T-helper 9 cell (primary cell): ENCODE measurements at places on chromosomes 4 and X.

- no peak for DNase-seq
Measured at GRCh38 chrX:31128855-31129254, 57.0 kb upstream of the FTHL17 start.

DNA sequence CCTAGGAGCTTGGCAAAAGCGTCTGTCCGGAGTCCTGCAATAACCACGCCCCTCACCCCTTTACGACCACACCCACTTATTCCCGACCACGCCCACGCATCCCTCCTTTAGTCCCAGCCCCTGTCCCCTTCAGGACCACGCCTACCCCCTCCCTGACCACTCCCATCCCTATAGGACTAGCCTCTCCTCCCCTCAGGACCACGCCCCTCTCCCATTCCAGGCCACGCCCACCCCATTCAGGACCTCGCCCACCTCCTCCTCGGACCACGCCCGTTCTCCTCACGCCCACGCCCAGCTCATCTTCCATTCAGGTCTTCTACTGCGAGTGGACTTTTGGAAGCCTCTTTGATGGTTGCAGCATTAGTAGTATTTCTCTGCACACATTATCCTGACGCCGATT is 131.2 kb upstream of the STX18 start:
- DNase-seq, result no peak

- DNase-seq, result peak; percentile 47
Measured at GRCh38 chrX:1521459-1521956, 15.5 kb downstream of the P2RY8 start.

- no peak for DNase-seq
Measured at GRCh38 chrX:120664081-120664480, 34.2 kb upstream of the C1GALT1C1 start.

DNA sequence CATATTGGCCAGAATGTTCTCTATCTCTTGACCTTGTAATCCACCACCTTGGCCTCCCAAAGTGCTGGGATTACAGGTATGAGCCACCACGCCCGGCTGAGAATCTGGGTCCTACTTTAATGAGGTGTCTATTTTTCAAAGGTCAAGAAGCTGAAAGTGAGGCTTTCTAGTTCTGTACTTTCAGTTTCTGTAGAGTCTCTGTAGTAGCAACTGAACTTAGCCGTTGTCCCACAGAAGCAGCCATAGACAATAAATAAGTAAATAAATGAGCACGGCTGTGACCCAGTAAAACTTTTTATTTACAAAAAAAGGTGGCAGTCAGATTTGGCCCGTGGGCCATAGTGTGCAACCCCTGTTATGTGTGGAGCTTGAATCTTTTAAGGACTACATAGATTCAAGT is 92.0 kb downstream of the FNIP2 start:
- DNase-seq, result no peak

- no peak for DNase-seq
Measured at GRCh38 chrX:3231766-3232165, 114.7 kb downstream of the MXRA5 start.

- no peak for DNase-seq
Measured at GRCh38 chr4:94743838-94744237, 13.9 kb upstream of the BMPR1B start.

DNA sequence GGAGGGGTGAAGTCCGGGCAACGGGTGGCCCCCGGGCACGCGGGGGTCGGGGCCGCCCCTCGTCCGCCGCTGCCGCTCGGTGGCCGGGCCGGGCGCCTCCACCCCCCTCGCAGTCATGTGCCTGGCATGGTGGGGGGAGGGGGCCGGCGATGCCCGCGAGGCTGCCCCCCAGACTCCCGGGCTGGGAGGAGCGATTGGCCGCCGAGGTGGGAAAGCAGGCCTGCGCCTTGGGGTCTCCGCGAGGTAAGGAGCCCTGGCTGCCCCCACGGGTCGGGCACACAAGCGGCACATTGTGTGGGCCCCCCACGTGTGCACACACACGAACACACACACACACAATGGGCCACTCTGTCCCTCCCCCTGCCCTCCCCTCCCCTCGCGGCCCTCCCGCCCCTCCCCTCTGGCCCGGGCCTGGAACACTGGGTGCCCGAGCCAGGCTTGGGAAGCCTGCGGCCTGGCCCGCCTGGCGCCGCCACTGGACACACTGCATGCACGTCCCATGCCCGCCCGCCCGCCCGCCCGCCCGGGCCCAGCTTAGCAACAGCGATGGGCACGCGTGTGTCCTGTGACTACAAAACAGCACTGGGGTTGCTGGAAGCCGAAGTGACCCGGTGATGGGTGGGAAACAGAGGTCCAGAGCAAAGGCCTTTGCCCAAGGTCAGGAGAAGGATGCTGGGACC is 1.3 kb downstream of the SLC6A8 start:
- no peak for DNase-seq

GRCh38 chr4:153142700-153143438 is 61.4 kb upstream of the TRIM2 start:
- DNase-seq, result peak; percentile 29

DNA sequence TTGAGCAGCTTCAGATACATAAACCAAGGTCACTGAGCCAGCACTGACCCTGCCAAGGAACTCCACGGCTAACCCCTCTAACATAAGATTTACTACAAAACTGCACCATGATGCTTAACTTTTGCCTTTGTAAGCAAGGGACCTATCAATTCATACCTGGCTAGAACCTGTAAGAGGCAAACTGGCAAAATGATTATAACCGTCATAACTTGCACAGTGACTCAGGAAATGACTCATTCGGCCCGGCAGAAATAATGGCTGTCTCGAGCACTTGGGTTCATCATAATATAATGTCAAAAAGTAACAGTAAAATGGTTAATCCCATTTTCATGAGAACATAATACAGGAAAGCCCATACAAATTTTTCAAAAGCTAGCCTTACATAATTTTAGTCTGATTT is 17.2 kb downstream of the RASGEF1B start:
- DNase-seq, result no peak

GRCh38 chr4:6229671-6230501 is 29.5 kb upstream of the JAKMIP1 start:
- no peak for DNase-seq

- no peak for DNase-seq
Measured at GRCh38 chr4:38768968-38769394, 13.8 kb downstream of the TLR10 start.

DNA sequence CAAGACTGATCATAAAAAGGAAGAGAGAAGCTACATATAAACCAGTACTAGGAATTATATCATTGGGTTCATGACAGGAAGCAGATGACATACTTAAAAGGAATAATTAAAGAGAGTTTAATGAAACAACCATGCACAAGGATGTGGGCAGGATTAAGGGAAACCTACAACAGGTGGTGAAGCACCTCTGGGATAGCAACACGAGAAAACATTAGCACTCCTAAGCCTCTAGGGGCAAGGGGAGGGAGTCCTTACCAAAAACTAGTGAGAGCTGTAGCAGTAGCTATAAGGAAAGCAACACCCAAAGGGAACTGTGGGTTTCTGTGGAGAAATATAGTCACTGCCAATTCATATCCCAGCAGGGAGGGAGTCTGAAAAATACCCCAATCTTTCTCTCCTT is 7.2 kb upstream of the THOC2 start:
- no peak for DNase-seq

GRCh38 chrX:68698942-68699341 is 51.5 kb downstream of the STARD8 start:
- DNase-seq, result no peak

- no peak for DNase-seq
Measured at GRCh38 chr4:172596206-172596605, 572.4 kb upstream of the GALNT7 start.

- DNase-seq, result no peak
Measured at GRCh38 chr4:151952137-151952536, 191.3 kb upstream of the GATB start.

DNA sequence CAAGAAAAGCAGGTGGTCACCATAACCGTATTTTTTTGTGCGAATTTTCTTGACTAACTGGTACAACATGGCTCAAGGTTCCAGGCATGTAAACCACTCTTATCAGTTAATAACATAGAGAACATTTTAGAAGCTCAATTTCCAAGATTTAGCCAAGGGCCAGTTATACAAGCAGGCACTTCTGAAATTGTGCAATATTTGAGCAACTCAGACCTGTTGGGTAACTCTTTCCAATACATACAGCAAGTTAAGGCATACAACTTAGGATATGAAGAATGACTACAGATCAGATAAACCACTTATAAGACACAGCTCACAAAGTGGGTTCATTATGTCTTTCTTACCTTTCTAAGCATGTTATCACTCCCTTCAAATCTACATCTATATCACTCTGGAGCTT is 43.9 kb downstream of the ZNF280C start:
- no peak for DNase-seq

DNA sequence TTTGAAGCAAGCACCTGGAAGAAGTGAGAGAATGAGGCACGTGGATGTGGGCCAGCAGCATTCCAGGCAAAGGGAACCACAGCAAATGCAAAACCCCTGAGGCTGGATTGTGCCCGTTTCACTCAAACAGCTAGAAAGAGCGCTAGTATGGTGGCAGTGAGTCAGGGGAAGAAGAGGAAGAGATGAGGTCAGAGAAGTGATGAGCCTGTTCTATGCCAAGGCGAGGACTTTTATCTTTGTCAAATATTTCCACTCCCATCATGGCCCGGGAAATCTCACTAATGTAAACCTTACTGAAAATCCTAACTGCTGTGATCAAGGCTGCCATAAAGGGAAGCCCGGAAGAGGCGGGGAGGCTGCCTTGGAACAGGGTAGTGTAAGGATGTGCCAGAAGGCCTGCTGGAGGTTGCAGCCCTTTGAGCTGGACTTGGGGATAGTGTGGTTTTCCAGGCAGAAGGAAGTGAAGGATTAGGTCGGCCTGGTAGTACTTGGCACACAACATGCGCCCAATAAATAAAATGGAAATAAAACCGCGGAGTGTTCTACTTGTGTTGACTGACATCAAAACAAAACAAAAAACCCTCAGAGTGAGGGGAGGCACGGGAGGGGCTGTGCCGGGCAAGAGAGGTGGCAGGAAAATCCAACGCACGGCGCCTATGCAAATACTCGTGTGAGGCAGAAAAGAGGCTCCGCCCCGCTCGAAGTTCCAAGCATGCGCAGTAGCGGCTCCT is 1.2 kb upstream of the CDK16 start:
- DNase-seq, result no peak

DNA sequence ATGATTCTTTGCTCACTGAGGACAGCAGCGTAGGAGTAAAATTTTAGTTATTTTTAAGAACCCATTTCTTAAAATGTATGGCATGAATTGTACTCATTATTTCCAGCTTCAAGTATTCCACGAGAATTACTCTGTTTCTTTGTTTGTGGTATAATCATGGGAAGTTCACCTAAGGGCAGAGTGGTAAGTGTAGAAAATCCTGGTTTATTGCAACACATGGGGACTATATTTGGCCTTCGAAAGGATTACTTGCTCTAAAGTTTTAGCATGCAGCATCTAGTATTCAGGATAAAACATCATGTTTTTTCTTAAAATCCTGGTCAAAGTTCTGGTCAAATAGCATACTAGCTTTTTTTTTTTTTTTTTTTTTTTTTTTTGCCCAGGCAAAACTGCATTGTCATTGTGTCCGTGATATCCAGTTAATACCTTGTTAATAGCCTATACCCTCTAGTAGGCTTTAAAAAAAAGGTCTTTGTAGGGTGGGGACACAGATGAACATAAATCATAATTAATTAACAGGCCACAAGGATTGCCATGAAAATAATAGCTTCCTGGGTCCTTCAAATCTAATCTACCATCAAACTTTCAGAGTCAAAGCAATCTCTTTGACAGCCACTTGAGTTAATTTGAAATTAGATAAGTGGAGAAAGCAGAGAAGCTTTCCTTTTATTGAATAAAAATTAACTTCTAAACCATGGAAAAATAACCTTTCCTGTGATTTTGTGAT is 44.6 kb upstream of the VEGFC start:
- no peak for DNase-seq

GRCh38 chr4:48905363-48906015 is 1.1 kb downstream of the OCIAD2 start:
- DNase-seq, result no peak

GRCh38 chrX:81120936-81121371 is 80.8 kb downstream of the HMGN5 start:
- DNase-seq, result peak; percentile 14

GRCh38 chr4:137674066-137674465 is 141.8 kb upstream of the PCDH18 start:
- DNase-seq, result no peak

- no peak for DNase-seq
Measured at GRCh38 chrX:109378281-109378680, 103.6 kb downstream of the GUCY2F start.

GRCh38 chr4:11625211-11625610 is 196.5 kb upstream of the HS3ST1 start:
- DNase-seq, result no peak

DNA sequence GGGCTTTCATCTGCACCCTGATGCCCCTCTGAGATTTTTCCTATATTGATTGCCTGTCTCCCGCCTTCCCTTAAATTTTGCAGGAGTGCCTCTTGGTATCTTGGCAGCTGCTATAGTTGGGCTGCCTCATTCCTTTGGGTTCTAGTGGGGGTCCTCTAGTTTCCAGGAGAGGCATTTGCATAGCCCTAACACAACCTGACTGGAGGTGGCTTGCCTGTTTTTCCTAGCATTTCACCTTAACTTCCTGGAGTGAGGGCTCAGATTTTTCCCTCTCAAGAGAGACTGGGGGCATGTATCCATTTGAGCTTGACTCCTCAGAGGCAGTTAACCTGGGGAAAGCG is 46.0 kb downstream of the UGT2A3 start:
- no peak for DNase-seq

- no peak for DNase-seq
Measured at GRCh38 chr4:100295792-100296191, 105.5 kb upstream of the DDIT4L start.

DNA sequence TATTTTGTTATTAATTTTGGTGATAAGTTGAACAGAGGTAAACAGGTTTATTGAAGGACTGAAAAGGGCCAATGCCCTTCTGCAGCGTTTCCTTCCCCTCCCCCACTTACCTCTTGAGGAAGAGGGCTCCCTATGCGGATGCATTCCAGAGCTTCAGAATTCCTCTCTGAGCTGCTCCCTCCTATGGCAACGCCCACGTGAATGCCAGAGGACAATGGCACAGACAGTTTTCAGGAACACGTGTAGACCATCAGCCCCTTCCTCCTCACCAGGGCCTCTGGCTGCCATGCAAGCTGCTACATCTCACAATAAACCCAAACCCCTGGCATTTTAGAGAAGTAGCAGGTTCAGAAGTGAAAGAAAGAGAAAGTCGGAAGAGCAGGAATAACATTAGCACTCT is 127.9 kb downstream of the CHRDL1 start:
- no peak for DNase-seq

DNA sequence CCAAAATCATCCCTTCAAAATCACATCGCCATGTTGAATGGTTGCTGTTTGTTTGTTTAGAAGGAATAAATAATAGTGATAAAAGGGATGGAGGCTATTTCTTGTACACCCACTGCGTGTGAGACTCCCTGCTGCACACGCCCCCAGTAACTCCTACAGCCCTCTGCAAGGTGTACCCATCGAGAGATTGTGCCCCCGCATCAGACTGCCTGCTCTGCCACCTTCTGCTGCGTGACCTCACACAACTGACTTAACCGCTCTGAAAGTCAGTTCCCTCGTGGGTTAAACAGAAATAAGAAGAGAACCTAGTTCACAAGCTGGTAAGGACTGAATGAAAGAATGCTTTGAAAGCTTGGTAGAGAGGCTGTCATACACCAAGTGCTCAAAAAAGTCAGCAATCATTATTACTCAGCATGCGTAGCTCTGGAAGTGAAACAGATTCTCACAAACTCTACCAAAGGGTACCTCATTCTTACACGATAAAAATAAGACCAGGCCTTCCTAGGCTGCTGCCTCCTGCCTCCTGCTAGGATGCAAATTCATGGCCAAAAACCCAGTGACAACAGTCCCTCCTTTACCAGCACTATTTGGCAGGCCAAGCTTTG is 147.1 kb downstream of the CPEB2 start:
- no peak for DNase-seq

GRCh38 chrX:65392284-65392683 is 142.3 kb downstream of the LAS1L start:
- DNase-seq, result no peak
